ENCODE measurements at places on chromosomes 6 and 20.

- H3K4me3 ChIP-seq, result no peak overlapping the region
- H3K27ac ChIP-seq, result no peak overlapping the region
- no peaks in the 10 kb centered on the region for H3K36me3 ChIP-seq
- H3K4me1 ChIP-seq, result peaks cover 6% of the 10 kb centered on the region
- no peak for DNase-seq
These were observed 78.7 kb upstream of the PHACTR3 start for GRCh38 chr20:59525500-59526241.

DNA sequence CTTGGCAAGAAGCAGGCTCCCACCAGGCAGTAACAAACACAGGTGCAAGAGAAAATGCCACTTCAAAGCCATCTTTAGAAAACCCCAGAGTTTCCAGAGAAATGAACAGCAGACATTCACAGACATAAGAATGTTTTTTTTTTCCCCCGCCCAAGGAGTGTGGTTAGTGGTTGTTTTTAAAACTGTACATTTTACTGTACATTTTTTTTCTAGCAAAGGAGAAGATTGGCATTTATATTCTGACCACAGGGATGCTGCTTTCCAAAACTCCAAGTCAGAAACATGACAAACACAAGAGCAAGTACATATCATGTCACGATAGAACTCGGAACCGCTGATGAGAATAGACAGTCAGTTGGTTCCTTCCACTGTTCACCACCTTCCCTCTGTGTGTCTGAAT is 197.9 kb downstream of the LRFN2 start:
- H3K27ac ChIP-seq, result no peak overlapping the region
- H3K4me1 ChIP-seq, result no peaks in the 10 kb centered on the region
- H3K27me3 ChIP-seq, result peaks cover 7% of the 10 kb centered on the region
- H3K36me3 ChIP-seq, result no peaks in the 10 kb centered on the region

DNA sequence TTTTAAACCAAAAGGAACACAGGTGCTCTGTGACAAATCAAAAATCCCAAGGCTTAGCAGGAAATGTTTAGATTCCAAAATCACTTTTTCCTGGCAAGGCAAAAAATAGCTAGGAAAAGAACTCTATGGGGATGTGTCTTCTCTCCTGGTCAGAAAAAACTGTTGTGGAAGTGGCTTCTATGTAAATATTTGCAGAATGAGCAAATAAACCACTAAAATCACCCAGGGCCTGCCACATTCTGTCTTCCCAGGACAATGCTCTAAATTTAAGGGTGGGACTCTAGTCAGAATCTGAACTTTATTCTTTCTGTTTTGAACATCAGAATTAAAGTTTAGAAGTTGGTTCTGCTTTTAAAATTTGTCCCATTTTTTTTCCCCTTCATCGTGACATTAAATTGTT is 29.3 kb downstream of the GCM1 start:
- H3K36me3 ChIP-seq, result no peaks in the 10 kb centered on the region
- H3K4me1 ChIP-seq, result no peaks in the 10 kb centered on the region
- no peak for DNase-seq

DNA sequence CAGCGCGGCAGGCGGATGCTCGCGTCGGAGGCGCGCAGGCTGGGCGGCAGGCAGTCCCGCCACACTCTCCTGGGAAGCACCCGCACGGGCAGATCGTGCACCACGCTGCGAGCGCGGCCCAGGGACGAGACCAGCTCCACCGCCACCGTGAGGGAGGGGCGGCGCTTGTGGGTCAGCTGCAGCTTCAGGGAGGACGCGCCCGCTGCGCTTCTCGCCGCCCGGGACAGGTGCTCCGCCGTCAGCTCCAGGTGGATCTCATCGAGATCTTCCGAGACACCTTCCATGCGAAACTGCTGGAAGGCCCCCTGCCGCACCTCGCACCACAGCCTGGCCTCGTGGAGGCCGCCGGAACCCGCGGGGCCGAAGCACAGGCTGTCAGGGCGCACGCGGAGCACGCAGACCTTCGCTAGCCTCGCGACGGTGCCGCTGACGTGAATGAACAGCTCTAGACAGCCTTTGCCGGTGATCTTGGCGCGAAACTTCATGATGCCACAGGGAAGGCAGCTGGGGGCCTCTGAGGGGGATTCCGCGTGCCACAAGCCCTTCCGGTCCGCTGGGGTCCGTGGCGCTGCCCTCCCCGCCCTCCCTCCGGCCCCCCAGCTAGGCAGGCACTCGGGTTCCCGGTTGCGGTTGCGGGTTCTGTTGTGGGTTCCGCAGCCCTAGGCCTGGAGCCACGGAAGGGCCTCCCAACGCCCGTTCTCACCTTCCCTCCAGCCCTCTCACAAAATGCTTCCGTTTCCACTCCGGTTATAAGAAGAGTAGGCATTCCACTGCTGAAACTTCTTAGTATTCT is at the start of gene HUS1B:
Gene HUS1B, minus strand, starts transcription at position 641 of the 793 bp plus-strand sequence. Its CDS starts 156 bp downstream, at position 485.
- peaks cover 20% of the 10 kb centered on the region for H3K4me1 ChIP-seq
- H3K36me3 ChIP-seq, result no peaks in the 10 kb centered on the region
- no peak within 1 kb of the TSS for H3K4me3 ChIP-seq
- DNase-seq, result no peak
- no peaks in the 10 kb centered on the region for H3K27me3 ChIP-seq

DNA sequence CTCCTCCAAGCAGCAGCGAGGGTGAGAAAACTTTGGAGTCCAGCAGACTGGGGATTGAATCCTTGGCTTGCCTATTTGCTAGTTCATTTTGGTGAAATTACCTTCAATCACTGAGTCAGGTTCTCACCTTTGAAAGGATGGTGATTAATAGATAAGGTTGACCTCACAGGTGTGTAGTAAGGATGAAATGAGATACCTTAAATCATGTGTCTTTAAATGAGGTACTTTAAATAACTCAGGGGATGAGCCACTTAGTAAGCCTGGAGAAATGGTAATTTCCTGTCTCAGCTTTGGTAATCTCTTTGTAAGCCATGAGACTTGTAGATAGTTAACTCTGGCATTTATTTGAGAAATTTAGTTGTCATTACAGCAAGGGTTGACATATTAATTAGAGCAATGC is 70.2 kb downstream of the TULP4 start:
- H3K4me3 ChIP-seq, result no peak overlapping the region
- no peak overlapping the region for H3K27ac ChIP-seq
- no peak for DNase-seq
- no peaks in the 10 kb centered on the region for H3K36me3 ChIP-seq
- no peaks in the 10 kb centered on the region for H3K4me1 ChIP-seq

GRCh38 chr20:3854462-3854871 is 7.8 kb downstream of the MAVS start:
- H3K4me3 ChIP-seq, result no peak overlapping the region
- peaks cover 28% of the 10 kb centered on the region for H3K36me3 ChIP-seq
- DNase-seq, result no peak
- H3K27me3 ChIP-seq, result no peaks in the 10 kb centered on the region
- H3K27ac ChIP-seq, result no peak overlapping the region
- no peaks in the 10 kb centered on the region for H3K4me1 ChIP-seq

GRCh38 chr6:22765015-22765414 is 195.6 kb downstream of the HDGFL1 start:
- no peak overlapping the region for H3K4me3 ChIP-seq
- no peaks in the 10 kb centered on the region for H3K27me3 ChIP-seq
- no peaks in the 10 kb centered on the region for H3K36me3 ChIP-seq
- no peak overlapping the region for H3K27ac ChIP-seq

GRCh38 chr6:32637219-32637880 is at the start of gene HLA-DQA1:
Gene HLA-DQA1 (plus strand): TSS chr6:32637406. CDS start chr6:32637459, 53 bp downstream.
- no peaks in the 10 kb centered on the region for H3K36me3 ChIP-seq
- H3K4me3 ChIP-seq, result no peak within 1 kb of the TSS
- no peaks in the 10 kb centered on the region for H3K27me3 ChIP-seq
- no peak for DNase-seq
- H3K4me1 ChIP-seq, result no peaks in the 10 kb centered on the region

- no peak for DNase-seq
- peaks cover 22% of the 10 kb centered on the region for H3K4me1 ChIP-seq
- H3K4me3 ChIP-seq, result no peak overlapping the region
- no peak overlapping the region for H3K27ac ChIP-seq
- no peaks in the 10 kb centered on the region for H3K27me3 ChIP-seq
- H3K36me3 ChIP-seq, result no peaks in the 10 kb centered on the region
These were observed 265.7 kb downstream of the ADGRG6 start for GRCh38 chr6:142567461-142567860.

GRCh38 chr6:4920914-4921410 is 82.9 kb downstream of the RPP40 start:
- no peaks in the 10 kb centered on the region for H3K27me3 ChIP-seq
- no peak for DNase-seq
- H3K36me3 ChIP-seq, result no peaks in the 10 kb centered on the region
- no peak overlapping the region for H3K27ac ChIP-seq
- no peaks in the 10 kb centered on the region for H3K4me1 ChIP-seq

- peaks cover 78% of the 10 kb centered on the region for H3K36me3 ChIP-seq
- no peak overlapping the region for H3K27ac ChIP-seq
- no peak for DNase-seq
- no peak overlapping the region for H3K4me3 ChIP-seq
These were observed 11.7 kb downstream of the OSER1 start for GRCh38 chr20:44198872-44199271.

DNA sequence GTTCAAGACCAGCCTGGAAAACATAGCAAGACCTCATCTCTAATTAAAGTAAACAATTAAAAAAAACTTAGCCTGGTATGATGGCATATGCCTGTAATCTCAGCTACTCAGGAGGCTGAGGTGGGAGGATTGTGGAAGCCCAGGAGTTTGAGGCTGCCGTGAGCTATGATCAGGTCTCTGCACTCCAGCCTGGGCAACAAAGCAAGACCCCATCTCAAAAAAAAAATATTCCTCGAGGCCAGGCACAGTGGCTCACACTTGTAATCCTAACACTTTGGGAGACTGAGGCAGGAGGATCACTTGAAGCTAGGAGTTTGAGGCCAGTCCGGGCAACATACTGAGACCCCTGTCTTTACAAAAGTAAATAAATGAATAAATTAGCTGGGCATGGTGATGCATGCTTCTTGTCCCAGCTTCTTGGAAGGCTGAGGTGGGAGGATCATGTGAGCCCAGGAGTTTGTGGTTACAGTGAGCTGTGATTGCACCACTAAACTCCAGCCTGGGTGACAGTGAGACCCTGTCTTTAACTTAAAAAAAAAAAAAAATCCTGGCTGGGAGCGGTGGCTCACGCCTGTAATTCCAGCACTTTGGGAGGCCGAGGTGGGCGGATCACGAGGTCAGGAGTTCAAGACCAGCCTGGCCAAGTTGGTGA is 9.3 kb upstream of the C2 start:
- no peak overlapping the region for H3K27ac ChIP-seq
- no peaks in the 10 kb centered on the region for H3K27me3 ChIP-seq
- no peak for DNase-seq
- peaks cover 4% of the 10 kb centered on the region for H3K4me1 ChIP-seq
- no peak overlapping the region for H3K4me3 ChIP-seq
